ENCODE measurements at places on chromosomes 13 and 19.

- no peak for DNase-seq
Observed at GRCh38 chr13:27628081-27628480, 6.4 kb downstream of the POLR1D start.

GRCh38 chr13:28586439-28587173 is 72.3 kb upstream of the POMP start:
- no peak for DNase-seq

GRCh38 chr19:47491358-47492136 is 7.5 kb upstream of the KPTN start:
- peak; percentile 16 for DNase-seq

DNA sequence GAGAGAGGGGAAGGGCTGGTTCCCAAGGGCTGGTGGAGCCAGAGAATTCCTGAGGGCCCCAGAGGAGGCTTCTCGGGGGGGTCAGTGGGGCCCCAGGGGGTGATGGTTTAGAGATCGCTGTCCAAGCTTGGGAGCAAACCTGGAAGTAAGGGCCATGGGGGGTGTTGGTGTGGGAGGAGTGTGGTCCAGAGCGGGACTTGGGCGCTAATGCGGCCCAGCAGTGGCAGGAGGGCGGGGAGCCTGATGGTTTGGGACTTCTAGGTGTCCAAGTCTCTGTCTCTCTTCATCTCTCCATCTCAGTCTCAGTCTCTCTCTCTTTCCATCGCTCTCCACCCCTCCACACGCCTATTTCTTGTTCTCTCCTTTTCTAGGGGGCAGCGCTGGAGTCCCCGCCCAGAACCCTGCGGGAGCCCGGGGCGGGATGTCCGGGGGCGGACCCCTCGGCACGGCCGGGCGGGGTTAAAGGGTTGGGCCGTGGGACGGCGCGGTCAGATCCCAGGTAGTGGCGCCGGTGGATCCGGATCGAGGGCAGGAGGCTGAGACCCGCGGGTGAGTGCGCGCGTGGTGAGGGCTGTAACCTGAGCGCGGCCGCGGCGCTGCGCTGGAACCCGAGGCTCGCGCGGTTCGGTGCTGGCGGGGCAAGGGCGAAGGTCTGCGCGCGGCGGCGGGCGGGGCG is at the start of gene CYP4F22:
CYP4F22 (plus strand) TSS at position 491 of the 676 bp plus-strand sequence. CDS start 16,812 bp downstream, outside the sequence.
- DNase-seq: no peak

DNA sequence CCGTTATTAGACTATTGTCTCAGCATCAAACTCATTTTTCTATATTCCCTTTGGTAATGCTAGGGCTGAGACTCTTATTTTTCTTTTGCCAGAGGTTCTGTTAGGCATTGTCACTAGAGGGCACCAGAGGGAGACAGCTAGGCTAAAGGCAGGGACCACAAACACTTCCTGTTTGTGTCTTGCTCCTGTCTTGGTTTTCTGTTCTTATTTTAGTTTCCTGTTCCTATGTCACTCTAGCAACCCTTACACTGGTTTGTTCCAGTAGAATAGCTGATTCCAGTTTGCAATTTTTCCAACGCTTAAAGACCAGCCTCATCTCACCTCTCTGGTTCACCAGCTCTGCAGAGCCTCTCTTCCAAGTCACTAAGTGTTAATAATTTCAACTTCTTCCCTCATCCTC is 772.0 kb downstream of the DIAPH3 start:
- DNase-seq: peak; percentile 44

DNA sequence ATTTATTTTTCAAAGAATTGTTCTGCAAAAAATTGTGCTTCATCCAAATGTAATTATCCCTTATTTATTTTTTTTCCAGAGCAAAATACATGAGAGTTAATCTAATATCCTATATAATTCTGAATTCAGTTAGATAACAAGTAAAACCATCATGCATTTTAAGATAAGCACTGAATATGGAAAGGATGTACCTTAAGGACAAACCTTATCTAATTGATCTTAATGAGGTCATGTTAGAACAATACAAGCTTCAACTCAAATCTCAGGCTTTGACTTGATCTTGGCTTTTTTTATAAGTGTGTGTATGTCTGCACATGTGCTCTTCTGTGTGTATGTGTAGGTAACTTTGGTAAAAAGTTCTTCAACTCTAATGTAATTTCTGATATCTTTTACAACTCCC is 1828.8 kb downstream of the PCDH9 start:
- DNase-seq: no peak

DNA sequence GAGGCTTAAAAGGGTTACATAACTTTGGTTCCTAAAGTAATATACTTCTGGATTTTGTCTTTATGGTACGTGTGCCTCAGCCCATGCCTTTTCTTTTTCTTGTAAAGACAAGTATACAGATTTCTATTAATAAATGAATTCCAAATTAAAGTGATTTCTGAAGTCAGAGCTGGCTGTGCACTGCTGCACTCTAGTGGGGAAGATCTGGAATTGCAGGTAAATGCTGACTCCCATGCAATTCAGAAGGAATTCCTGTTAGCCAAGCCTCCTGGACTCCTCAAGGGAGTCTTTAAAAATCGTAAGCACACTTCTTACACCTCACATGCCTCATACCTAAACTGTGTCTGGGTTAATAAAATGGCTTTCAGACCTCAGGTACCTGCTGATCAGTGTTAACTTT is 118.4 kb upstream of the SLC7A1 start:
- no peak for DNase-seq

DNA sequence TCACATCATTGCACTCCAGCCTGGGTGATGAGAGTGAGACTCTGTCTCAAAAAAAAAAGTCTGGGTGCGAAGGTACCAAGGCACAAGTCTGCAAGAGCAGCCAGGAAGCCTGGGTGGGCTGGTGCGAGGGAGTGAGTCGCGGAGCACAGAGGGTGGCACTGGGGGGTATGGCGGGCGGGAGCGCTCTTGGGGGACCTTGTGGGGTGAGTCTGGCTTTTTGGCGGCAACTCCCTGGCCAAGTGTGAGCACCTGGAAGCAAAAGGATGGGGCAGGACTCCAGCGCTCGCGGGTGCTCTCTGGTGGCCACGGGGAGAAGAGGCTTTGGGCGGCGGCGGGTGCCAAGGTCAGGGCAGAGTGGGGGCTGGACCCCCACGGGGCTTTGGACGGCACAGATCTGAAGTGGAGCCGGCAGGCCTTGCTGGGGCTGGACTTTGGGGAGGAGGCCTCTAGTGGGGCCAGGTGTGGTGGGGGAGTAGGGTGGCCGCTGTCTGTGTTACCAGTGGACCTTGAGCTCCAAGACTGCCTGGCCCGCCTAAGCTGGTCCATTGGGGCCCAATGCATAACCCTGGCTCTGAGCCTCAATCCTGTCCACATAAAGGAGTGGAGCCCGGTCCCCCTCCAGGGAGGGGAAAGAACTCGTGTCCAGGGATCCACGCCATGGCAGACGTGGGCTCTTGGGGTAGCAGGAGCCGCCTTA is 1.6 kb downstream of the P2RY11 start:
- DNase-seq: peak; percentile 59

GRCh38 chr13:95254339-95254738 is 46.9 kb downstream of the ABCC4 start:
- no peak for DNase-seq

DNA sequence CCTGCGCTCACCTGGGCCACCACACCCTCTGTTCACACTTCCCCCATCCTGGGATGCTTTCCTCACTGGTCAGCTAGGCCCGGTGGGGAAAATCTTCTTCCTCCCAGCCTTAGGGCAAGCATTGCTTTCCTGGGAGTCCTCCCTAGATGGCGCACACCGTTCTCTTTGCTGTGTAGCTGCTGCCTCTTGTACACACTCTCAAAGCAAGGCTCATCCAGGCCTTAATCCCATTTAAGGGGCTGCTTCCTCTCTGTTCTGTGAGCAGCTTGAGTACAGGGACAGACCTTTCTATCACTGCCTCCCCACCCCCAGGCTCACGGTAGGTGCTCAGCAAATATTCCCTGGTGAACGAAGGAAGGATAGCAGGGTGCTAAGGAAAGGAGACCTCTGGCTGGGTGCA is 11.1 kb downstream of the SLC7A10 start:
- DNase-seq: no peak

DNA sequence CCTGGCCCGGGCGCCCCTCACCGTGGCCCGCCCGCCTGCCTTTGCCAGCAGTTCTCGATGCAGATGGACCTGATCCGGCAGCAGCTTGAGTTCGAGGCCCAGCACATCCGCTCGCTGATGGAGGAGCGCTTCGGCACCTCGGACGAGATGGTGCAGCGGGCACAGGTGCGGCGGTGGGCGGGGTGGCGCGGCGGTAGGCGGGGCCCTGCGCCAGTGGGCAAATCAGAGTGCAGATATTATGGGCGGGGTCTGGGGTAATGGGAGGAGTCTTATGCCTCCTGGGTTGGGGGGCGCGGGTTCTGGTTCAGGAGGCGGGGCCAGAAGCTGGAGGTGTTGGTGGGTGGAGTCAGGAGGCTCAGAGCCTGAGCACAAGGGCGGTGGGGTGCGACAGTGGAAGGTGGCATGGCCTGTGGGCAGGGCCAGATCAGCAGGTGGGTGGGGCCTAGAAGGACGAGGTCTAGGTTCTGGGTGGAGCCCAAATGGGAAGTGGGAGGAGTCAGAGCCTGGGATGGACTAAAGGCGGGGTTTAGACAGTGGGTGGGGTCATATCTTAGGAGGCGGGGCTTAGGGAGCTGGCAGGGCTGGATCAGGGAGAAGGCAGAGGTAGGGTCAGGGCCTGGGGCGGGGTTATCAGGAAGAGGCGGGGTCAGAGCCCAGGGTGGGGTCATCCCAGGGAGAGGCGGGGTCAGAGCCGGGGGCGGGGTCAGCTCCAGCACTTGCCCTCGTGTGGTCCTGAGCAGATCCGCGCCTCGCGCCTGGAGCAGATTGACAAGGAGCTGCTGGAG is 5.6 kb downstream of the APC2 start:
- DNase-seq: no peak

DNA sequence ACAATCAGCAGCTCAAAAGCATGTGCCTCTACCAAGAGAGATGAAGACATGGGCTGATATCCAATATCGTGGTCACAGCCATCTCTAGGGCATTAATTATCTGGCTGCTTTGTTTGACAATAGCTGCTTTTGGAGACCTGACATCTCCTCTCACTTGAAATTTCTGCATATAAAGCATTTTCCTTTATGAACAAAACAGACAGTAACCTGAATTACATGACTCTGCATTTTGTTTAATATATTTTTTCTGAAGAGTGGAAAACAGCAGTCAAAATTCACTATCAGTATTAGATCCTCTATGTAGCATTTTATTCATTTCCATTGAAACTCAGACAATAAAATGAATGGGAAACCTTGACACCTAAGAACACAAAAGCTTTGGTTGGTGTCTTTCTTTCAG is 42.4 kb upstream of the ESD start:
- DNase-seq: no peak

DNA sequence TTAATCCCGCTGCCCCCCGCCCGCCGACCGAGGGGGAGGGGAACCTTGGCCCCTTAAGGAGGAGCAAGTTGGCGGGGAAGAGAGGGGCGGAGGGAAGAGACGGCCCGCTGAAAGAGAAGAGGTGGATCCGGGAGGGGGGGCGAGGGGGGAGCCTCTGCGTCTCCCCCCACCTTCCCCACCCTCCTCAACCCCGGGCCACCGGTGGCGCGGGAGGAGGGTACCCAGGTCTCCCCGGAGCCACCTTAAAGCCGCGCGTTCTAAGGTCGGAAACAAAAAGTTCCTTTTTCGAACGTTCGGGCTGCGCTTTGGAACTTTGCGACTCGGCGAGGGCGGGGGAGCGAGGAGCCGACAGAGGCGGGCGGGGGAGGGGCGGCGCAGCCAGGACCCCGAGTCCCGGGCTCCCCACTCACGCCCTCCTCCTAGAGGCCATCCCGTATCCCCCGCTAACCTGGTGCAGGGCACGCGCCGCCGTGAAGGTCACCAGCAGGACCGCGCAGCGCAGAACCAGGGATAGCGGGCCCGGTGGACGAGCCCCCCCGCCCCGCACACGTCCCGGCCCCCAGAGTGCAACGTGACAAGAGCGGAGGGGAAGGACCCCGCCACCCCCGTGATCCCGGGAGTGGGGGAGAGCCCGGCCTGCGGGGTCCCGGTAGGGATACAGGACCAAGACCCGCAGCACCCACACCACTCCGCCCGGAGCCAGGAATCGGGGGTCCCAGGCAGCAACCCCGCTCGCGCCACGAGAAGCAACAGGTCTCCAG is 659 bp downstream of the ERF start:
- DNase-seq: peak; percentile 85

DNA sequence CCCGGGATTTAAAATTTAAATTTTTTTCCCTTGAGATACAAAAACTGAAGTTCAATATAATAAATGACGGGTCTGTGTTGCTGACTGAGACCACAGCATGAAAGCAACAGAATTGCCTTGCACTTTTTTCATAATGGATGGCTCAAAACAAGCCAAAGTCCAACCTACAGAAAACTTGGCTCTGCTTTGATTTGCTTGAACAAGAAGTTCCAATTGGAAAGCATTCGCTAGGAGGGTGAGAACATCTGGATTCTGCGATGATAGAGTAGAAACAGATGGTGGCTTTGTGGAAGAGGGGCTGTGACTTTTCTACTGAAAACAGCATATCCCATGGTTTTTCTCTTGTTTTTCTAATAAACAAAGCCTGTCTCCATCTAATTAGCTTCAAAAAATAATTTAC is 46.4 kb downstream of the THSD1 start:
- DNase-seq: peak; percentile 81

DNA sequence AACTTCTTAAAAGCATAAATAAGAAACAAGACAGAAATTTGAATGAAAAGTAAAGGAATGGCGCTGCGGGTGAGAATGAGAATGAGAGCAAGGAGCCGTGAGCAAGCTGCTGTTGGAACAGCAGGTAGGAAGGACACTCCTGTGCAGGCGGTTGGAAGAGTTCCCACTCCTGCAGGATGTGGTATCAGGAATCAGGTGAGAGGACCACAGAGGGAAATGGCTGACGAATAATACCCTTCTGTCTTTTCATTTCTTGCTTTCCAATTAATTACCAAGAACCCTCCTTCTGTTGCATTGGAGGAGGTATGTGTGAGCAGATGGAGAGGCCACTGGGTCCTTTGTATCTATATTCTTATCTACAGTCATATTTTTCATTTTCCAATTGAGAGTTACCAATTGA is 1504.2 kb downstream of the EFNB2 start:
- no peak for DNase-seq

GRCh38 chr13:108734676-108735075 is 105.3 kb downstream of the MYO16 start:
- DNase-seq: no peak

DNA sequence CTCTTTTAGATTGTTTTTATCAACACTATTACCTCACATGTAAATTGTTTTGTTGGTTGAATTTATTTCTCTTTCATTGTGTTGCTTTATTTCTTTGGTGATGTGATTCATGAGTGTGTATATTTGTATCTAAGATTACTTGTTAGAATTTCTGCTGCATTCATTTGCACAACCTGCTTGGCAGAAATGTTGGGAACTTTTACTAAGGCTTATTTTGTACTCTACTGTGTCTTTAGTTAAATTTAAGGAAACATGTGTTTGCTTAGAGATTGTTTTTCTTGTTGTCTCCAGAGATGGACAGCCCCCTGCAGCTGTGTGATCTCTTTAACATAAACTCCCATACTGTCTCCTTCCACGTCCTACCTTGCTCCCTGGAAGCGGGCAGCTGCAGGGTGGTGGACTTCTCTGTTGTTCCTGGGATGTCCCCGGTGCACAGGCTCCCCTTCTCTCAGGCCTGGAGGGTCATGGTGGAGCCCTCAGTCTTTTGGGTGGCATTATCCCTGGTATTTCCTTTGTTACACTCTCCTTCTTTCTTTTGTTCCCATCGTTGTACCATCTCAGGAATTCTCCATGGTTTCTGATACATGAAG is 212.0 kb upstream of the SPRY2 start:
- DNase-seq: peak; percentile 30
